A549 treated with Hydrocortisone at 1 μM for 4 hours (cell line): ENCODE measurements at places on chromosomes 4 and X. TPM values are rescaled to one million over a fixed set of nuclear protein-coding genes. Genes with fewer than 3 reads are reported as not detected.

BBS7 gene
- total RNA-seq = 11.9 to 16.1 TPM (median 14.1 TPM) in 5 replicates

GPRASP3 gene
- total RNA-seq = 2.9 to 4.7 TPM (median 3.5 TPM) in 5 replicates

TMPRSS11B gene
- total RNA-seq = not detected in 5 replicates

MAPK10 gene
- total RNA-seq = 0.23 to 0.74 TPM (median 0.53 TPM) in 5 replicates

SCLT1 gene
- total RNA-seq = 4.4 to 6.6 TPM (median 5.2 TPM) in 5 replicates

TMPRSS11F gene
- not detected in 5 replicates for total RNA-seq

TXK gene
- 0.13 to 0.38 TPM (median 0.17 TPM) in 5 replicates for total RNA-seq

TBC1D8B gene
- 0.75 to 1.7 TPM (median 1.1 TPM) in 5 replicates for total RNA-seq

PNCK gene
- 0.13 to 0.44 TPM (median 0.26 TPM) in 3 of 5 replicates, not detected in the others for total RNA-seq

PCSK1N gene
- 12.9 to 50.9 TPM (median 44.9 TPM) in 5 replicates for total RNA-seq

GIMD1 gene
- not detected in 5 replicates for total RNA-seq

APBB2 gene
- total RNA-seq = 7.3 to 14.1 TPM (median 11.4 TPM) in 5 replicates

GABRB1 gene
- total RNA-seq = not detected in 5 replicates
